CD4-positive, alpha-beta T cell treated with Interleukin-6 for 4 hours (primary cell): ENCODE measurements at places on chromosomes 16 and 17.

- DNase-seq: no peak
Measured at GRCh38 chr17:81448950-81449349, 53.7 kb downstream of the BAHCC1 start.

DNA sequence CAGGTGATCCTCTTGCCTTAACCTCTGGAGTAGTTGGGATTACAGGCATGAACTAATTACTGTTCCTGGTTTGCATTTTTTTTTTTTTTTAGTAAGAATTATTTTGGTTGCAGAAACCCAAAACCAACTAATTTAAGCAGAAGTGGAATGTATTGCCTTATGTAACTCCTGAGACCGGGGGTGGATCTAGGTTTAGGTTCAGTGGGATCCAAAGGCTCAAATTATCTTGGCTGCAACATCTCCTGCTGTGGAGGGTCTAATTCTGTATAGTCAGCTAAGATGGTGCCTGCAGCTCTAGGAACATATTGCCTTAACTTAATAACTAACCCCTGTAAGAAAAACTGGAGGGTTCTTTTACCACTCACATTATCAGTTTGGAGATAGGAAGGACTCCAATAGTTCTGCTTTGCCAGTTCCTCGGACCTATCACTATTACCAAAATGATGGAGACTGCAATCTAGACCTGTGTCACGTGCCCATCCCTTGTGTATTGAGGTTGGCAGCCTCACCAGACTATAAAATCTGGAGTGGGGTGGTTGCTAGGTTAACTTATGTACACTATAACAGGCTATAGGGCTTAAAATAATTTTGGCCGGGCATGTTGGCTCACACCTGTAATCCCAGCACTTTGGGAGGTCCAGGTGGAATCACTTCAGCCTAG, 8.5 kb downstream of the SNTB2 start:
- no peak for DNase-seq

- no peak for DNase-seq
Measured at GRCh38 chr17:34562387-34562786, 17.0 kb upstream of the TMEM132E start.

- no peak for DNase-seq
Measured at GRCh38 chr17:9905902-9906301, 831 bp upstream of the RCVRN start.

DNA sequence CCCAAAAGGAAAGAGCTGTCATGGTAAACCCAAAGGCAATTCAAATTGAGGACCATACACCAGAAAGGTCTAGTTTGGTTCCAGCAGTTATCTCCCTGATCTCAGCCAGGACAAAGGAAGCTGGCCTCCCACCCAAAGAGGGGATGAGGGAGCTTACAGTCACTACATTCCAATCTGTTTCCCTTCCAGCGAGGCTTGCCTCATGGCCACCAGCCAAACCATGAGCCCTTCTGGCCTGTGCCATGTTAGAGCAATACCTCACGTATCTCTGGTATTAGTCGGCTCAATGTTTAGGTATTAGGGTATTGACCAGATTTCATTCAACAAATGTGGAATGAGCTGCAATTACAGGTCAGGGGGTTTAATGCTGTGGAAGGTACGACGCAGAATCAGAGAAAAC, 8.4 kb downstream of the NDUFAB1 start:
- no peak for DNase-seq

- no peak for DNase-seq
Measured at GRCh38 chr17:77320485-77321256, 179.9 kb downstream of the SEC14L1 start.

DNA sequence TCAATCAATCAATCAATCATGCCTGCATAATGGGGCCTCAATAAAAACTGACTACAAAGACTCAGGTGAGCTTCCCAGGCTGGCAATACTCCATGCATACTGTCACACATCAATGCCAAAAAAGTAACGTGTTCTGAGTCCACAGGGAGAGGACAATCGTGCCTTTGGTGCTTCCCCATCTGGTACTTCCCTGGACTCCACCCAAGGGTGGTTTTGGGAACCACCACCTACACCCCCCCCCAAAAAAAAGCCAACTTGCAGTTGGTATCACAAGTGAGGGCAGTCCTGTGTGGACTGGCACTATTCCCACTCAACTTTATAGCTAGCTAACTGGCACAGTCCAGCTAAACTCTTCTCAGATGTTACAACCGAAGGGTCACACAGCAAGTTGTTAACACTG, 3.1 kb downstream of the ZDHHC7 start:
- no peak for DNase-seq

DNA sequence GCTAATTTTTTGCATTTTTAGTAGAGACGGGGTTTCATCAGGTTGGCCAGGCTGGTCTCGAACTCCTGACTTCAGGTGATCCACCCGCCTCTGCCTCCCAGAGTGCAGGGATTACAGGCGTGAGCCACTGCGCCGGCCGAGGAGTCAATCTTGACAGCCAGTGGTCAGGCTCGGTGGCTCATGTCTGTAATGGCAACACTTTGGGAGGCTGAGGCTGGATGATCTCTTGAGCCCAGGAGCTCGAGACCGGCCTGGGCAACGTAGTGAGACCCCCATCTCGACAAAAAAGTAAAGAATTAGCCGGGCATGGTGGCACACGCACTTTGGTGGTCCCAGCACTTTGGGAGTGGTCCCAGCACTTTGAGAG, 608 bp upstream of the PGS1 start:
- no peak for DNase-seq
